ENCODE measurements at places on chromosomes 1 and 21. TPM values are rescaled to one million over a fixed set of nuclear protein-coding genes. Genes with fewer than 3 reads are reported as not detected.

Gene LRRC47
- total RNA-seq = 32.4 TPM

Gene SLC16A4
- 6.4 TPM for total RNA-seq

Gene RGS4
- 6.9 TPM for total RNA-seq

Gene CASZ1
- 30.7 TPM for total RNA-seq

Gene TRAF5
- total RNA-seq = 14.0 TPM

Gene GSTM2
- total RNA-seq = 130 TPM

Gene UTS2
- 5.4 TPM for total RNA-seq

DNA sequence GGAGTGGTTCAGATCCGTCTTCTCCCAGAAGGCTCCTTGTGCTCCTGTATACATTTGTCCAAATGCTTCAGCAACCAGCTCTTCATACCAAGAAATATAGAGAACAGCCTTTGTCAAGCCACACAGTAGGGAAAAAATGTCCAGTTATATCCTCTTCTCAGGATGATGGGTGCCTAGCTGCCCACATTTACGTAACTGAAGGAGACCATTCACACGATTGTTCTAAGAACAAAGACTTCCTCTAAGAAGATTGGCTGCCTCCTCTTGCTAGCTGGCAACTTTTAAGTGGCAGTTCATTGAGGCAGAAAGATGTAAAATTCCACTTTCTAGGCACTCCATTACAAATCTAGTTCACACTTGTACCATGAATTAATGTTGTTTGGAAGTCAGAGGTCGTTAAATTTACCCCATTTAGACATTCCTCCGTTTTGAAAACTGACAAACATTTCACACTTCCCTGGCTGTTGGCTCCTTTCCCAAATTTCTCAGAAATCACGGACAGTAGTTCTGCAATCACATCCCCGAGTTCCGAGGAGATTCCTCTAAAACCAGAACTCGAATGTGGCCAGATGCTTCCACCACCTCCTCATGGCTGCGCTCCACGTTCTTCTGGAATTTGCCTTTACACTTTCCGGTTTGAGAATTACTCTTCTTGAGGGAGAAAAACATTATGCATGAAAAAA is 45.6 kb upstream of the CSF1 start:
- no peak for DNase-seq

DNA sequence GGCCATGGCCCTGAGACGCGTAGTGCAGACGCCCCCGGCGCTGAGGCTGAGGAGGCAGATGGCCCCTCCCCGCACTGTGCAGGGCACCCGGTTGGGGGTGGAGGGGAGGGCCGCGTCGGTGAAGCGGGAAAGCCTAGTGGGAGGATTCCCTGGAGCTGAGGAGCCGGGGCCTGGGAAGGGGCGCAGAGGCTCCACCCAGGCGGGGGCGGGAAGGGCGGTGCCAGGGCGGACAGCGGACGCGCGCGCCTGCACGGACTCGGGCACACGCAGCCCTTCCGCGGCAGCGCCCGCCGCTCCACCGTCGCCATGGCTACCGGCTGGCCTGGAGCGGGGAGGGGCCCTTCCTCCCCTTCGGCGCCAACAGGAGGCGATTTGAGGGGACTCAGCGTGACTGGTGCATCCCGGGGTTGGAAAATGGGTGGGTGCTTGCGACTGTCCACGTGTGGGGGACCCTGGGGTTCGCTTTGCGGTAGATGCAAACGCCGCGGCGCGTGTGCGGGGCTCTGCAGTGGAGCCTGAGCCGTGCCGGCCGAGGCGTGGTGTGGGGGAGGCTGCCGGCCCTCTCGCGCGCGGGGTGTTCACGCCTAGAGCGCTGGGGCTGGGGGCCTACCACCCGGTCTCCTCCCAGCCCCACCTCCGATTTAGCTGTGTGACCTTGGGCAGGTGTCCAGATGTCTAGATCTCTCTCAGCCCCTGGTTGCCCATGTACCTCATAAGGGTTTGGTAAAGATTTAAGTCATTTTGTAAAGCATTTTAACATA is 35.1 kb downstream of the PTPRF start:
- no peak for DNase-seq

GRCh38 chr1:25246600-25247023 is 642 bp downstream of the RSRP1 start:
- DNase-seq = no peak

DNA sequence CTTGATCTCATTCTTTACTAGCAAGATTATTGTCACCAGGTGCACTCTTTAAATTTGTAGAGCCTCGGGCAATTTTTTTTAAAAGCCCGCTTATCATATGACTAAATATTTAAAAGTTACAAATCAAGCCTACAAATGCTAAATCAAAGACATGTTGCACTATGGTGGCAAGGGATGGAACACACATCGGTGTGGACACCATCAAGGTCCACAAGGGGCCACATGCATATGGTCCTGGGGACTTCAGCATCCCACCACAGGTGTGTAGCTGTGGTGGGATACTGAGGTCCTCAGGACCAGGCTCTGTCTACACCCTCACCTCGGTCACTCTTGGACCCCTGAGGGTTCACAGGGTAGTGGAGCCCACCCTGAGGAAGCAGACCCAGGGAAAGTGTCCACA is 45.8 kb downstream of the FAM78B start:
- DNase-seq = no peak

- DNase-seq = no peak
These were observed 30.3 kb upstream of the PKP1 start for GRCh38 chr1:201252944-201253371.

DNA sequence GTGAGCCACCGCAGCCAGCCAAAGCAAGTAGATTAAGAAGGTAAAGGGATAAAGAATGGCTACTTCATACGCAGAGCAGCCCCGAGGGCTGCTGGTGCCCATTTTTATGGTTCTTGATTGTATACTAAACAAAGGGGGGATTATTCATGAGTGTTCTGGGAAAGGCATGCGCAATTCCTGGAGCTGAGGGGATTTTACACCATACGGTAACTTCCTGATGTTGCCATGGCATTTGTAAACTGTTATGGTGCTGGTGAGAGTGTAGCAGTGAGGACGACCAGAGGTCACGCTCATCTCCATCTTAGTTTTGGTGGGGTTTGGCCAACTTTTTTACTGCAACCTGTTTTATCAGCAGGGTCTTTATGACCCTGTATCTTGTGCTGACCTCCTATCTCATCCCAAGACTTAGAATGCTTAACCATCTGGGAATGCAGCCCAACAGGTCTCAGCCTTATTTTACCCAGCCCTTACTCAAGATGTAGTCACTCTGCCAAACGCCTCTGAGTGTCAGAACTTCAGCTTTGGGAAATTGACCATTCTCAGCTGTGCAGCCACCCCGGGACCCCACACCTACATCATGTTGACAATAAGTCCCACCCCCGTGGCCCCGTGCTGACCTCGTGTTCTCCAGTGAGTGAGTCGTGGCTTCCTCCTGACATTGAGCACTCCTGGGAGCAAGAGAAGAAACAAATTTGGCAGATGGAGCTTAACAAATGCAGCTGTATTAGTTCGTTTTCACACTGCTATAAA is 149.4 kb upstream of the COL6A1 start:
- no peak for DNase-seq

DNA sequence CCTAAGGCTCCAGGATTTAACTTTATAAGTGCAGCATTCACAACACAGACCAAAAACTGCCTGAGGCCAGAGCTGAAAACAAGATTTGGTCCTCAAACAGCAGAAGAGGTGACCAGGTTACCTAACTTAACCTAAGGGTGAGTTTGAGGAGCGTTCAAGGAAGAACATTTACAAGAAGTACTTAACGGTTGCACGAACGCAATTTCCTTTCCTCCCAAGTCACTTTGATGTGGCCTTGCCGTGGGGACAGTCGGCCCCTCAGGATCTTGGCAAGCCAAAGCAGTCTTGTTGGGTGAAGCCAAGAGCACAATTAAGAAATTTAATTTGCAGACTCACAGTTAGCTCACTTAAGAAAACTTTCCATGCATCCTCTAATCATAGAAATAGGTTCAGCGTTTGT is 202.6 kb upstream of the COA6 start:
- DNase-seq = no peak

GRCh38 chr1:41023279-41023990 is 1.9 kb upstream of the SLFNL1 start:
- no peak for DNase-seq

GRCh38 chr1:11874624-11875023 is 15.9 kb upstream of the NPPB start:
- DNase-seq = no peak

GRCh38 chr1:31208361-31208945 is 31.2 kb downstream of the NKAIN1 start:
- no peak for DNase-seq

DNA sequence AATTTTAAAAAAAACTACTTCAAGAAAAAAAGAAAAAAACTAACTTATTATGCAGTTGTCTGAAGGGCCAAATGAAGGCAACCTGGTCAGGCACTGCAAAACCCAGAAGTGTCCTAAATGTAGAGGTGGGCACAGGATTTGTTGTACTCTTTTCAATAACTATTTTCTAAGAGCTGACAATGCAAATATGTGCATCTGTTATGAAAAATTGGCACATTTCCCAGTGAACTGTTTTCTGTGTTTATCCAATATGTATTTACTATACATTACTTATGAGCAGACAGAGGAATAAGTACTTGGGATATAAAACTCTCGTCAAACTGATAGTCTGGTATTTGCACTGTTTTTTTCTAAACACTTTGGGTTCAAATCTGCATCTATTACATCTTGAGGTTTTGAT is 188.0 kb upstream of the C21orf91 start:
- no peak for DNase-seq

DNA sequence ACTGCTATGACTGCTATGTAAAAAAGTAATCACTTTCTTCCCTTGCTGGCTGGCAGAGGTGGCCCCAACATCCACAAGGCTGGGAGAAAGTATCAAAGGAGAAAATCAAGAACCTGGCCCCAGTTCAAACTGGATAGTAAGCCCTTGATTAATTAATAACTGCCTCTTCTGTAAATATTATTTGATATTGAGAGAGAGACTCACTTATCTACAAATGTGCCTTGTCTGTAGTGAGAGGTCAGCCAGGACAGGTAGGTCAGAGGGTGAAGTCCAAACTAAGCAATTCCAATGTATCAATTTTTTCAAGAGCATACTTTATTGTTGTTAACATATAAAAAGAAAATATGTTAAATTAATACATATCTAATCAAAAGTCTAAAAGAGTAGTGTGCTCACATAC is 23.8 kb upstream of the TARBP1 start:
- no peak for DNase-seq

All from vagina (tissue), 2 donors.